ENCODE measurements at places on chromosomes 2 and 18.

GRCh38 chr2:217166241-217166850, 306.5 kb upstream of the TNP1 start:
- no peak for DNase-seq

DNA sequence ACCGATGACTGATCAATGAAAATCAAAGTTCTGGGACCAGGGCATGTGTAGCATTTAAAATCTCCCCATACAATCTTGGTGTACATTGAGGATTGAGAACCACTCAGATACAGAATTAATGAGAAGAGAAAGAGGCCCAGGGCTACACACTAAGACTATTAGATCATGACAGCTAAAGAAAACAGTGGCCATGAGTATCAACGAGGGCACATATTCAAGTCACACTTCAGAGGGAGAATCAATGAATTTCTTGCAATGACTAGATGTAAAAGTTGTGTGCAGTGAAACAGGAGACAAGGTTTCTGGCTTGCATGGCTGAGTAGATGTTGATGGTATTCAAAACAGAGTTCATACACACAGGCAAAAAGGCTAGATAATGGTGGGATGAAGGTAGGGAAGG, 29.1 kb downstream of the METTL8 start:
- no peak for DNase-seq

DNA sequence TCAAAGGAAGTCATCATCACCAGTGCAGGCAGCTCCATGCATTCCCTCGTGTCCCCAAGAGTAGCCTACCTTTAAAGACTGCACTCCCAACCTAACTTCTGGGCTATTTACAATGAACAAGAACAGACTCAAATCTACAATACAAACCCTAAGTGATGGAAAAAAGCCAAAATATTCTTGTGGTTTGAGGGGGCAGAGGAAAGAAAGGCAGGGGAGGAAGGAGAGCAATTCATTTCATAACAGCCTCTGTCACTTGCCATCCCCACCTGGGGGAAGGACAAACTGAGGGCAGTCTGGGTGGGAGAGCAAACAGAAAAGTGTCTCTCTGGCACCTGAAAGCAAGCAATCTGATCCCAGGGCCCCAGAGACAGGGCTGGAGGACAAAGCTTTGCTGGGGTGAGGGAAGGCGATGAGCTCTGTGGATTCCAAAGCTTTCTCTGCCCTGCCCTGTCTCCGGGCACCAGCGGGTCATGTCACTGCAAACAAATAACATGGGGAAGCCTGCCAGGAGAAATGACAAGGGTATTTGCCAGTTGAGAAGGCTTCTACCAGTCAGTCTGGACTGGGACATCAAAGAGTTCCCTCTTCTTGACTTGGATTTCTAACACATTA, 528.0 kb upstream of the TNP1 start:
- DNase-seq, result no peak

DNA sequence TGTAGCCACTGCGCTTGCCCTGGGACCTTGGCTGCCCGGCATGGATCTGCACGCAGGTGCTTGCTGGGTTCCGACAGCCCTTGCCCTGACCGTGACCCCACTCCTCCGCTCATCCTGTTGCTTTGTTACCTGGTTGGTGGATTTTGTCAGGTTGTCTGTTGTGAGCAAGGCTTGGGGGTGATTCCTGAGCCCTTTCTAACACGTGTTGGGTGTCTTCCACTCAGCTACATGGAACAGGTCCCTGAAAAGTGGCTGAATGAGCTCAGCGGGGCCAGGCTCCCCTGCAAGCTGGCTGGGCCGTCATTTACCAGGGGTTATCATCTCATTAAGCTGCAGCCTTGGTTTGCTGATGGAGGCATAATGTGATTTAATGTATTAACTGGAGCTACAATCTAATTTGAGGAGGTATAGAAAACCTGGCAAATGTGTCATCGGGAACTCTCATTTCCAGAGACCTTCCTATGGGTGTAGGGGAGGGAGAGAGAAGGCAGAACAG, 24.6 kb downstream of the RAMP1 start:
- no peak for DNase-seq

DNA sequence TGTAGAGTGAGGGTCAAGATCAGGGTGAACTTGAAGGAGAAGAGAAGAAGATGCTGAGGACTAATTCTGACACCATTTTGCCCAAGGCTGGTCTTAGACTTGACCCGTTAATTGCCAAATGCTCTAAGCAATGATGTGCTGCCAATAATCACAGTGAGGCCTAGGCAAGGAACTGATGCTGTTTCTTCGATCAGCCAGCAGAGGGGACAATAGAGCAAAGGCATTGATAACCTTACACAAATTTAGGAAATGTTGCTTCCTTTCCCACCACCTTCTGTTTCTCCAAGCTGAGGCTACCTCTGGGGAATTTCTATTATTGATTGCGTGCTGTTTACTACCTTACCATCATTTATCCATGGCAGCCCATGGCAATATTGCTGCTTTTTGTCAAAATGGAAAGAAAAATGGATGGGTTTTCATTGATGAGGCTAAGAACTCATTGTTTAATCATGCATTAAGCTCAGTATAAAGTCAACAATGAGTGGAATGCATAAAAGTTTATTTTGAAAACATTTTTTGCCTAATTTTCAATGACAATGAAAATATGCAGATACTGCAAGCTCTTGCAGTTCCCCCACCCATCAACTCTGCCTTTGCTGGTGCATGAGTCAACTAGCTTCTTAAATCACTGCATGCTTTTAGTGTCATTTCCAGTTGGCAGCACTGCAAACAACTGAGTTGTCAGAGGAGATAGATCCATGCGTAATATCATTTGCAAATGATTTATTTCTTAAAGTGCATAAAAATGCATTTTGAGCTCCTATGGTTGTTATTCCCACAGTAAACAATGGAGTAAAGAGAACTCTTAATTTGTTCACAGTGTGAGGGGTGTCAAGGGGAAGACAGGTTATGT, 116.4 kb upstream of the NYAP2 start:
- no peak for DNase-seq

All from esophagus squamous epithelium (tissue), 5 donors.